Stimulated activated CD8-positive, alpha-beta memory T cell treated with anti-CD3 and anti-CD28 coated beads, Interleukin-7, amount 100 ng/mL, for 1 hour (primary cell): ENCODE measurements at places on chromosomes 2 and 18.

DNA sequence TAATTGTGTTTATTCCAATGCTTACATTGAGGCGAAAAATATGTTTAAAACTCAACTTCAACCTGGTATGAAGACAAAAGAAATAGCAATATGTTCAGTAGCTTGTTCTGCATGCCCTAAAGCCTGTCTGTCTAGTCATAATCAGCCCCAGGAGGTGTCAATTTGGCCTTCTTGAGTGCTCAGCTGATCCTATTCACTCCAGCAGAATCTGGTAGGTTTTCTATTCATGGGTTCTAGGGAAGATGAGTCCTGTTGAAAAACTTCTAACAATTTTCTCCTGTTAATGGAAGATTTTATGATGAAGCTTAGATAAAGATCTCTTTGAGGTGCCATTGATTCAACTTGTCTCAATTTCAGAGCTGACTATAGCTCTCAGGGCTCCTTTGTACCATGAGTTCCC is 402.0 kb upstream of the UBE2E3 start:
- DNase-seq: no peak

DNA sequence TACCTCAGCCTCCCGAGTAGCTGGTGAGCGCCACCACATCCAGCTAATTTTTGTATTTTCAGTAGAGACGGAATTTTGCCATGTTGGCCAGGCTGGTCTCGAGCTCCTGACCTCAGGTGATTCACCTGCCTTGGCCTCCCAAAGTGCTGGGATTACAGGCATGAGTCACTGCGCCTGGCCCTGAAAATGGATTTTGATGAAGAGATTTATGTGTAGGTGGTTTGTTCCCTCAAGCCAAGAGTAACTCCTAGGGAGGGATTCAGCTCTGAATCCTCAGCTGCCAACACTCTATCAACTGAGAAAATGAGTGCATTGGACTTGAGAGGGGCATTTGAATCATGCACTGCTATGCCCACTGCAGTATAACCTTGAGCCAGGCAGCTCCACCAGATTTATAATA is 17.5 kb upstream of the LIPG start:
- DNase-seq: no peak

DNA sequence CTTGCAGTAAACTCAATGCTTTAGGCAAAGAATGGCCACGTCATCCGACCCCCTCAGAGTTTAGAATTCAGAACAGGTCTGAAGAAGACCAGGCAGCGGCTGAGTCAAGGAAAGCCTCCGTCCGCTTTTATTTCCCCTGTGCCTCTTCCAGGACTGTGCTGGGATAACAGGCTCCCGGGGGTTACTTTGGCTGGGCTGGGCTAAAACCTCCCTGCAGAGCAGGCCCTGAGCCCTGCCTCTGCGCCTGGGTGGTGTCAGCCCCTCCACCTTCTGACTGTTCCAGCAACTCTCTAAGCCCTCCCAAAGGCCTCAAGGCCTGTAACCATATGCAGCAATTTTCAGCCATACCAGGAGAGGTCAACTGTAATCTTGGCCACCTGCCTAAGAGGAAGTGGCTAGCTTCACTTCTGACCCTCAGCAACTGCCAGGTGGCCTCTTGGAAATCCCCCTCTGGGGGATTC is 166.5 kb downstream of the RPIA start:
- DNase-seq: no peak

DNA sequence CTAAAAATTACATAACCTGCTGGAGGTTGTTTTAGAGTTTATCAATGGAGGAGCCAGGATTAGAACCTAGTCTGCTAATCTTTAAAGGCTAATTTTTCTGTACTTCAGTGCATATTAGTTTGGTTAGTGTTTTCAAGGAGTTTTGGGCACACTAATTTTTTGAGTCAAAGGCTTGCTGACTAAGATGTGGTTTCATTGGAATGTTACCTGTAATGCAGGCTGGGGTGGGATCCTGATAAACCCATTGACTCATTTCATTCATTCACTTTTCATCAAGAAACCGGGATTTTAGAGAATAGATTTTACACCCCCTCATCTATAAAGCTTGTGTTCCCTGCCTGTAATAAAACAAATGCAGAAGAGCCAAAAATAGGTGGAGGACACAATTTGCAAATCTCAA is 91.9 kb upstream of the IL1R2 start:
- DNase-seq: no peak

- no peak for DNase-seq
These were observed 46.7 kb downstream of the ARHGAP28 start for GRCh38 chr18:6776188-6776587.

GRCh38 chr2:149568138-149568537 is 19.4 kb downstream of the MMADHC start:
- DNase-seq: no peak
